Kidney epithelial cell (primary cell): ENCODE measurements at places on chromosomes 1 and 21. TPM values are rescaled to one million over a fixed set of nuclear protein-coding genes. Genes with fewer than 3 reads are reported as not detected.

- DNase-seq, result no peak
These were observed 4.9 kb upstream of the POFUT2 start for GRCh38 chr21:45292399-45293219.

GRCh38 chr21:33109574-33110339 is 39.8 kb downstream of the OLIG1 start:
- no peak for DNase-seq

DNA sequence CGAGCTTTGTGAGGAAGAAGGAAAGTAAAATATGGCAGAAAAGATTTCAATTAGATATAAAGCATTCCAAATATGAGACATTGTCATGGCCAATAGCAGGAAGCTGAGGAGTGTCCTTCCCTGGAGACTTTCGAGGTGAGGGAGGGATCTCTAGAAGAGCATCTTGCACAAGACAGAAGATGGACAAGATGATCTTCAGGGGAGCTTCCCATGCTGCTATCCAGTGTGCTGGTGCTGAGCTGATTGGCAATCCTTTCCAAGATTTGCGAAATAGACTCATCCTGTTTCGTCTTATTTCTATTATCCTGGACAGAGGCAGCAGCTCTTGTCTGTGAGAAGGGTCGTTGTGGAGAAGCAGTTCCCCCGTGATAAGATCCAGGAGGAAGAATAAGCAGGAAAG is 342.0 kb upstream of the CAMK1G start:
- no peak for DNase-seq

- no peak for DNase-seq
These were observed 11.8 kb downstream of the RCAN1 start for GRCh38 chr21:34603002-34603709.

MAP1LC3C gene
- 0.27 TPM in 1 of 2 replicates, not detected in the other for total RNA-seq

GADD45A gene
- 247 and 249 TPM in 2 replicates for total RNA-seq
